H1 (cell line): ENCODE measurements at places on chromosomes 4 and X.

GRCh38 chr4:18285357-18285756, 263.8 kb upstream of the LCORL start:
- no peak for DNase-seq

DNA sequence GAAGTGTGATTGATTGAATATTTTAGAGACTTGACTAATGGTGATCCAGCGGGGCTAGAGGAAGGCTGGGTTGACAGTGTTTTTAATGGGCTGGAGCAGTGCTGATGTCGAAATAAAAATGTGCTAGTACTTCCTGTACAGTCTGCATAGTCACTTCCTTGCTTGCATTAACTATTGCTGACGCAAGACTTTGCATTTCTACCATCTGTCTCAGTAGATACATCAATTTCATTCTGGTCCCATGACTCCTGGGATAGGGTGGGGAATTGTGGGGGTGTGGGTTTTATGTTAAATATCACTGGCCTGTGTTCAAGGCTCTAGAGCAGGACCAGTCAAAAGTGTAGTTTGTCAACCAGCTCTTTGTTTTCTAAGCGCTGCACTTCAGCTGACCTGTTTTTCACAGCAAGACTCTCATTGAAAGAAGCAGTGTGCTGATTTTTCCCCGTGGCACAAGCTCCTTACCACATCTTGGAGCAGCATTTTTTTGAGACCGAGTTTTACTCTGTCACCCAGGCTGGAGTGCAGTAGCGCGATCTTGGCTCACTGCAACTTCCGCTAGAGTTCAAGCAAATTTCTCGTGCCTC, 35.2 kb upstream of the PHEX start:
- no peak for DNase-seq

DNA sequence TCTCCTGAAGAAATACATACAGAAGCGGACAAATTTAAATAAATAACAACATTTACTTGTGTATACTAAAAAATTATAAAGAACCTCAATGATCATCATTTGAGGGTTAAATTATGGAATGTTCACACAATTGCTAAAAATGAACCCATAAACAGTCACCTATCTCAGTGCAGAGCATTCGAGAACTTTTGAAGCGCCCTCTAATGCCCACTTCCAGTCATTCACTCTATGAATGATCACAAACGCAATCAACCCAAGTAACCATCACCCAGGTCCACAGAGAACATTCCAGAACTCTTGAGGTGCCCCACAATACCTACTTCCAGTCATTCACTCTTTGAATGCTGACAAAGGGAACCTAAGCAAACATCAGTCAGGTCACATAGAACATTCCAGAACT, 103.5 kb upstream of the PLAC1 start:
- no peak for DNase-seq

- no peak for DNase-seq
Measured at GRCh38 chr4:144174401-144175067, 34.0 kb upstream of the GYPA start.

- no peak for DNase-seq
Measured at GRCh38 chr4:4254199-4254598, 6.2 kb upstream of the TMEM128 start.

DNA sequence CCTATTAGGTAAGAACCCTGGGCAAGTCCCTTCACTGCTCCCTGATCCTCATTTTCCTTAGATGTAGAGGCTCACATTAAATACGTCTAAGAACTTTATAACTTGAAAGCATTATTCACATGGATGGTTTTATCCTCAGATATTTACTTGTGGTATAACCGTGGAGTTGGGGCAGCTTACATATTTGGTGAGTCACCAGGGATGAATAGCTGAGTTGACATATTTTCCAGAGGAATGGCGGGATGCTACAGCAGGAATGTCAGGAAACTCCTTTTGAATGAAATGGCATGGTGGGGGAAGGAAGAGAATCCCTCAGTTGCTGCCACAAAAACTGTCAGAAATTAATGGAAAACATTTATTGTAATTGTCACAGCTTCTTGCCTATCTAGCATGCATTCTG, 165.3 kb upstream of the RPS6KA3 start:
- no peak for DNase-seq

- DNase-seq = no peak
Measured at GRCh38 chrX:39891781-39892180, 206.0 kb downstream of the BCOR start.

DNA sequence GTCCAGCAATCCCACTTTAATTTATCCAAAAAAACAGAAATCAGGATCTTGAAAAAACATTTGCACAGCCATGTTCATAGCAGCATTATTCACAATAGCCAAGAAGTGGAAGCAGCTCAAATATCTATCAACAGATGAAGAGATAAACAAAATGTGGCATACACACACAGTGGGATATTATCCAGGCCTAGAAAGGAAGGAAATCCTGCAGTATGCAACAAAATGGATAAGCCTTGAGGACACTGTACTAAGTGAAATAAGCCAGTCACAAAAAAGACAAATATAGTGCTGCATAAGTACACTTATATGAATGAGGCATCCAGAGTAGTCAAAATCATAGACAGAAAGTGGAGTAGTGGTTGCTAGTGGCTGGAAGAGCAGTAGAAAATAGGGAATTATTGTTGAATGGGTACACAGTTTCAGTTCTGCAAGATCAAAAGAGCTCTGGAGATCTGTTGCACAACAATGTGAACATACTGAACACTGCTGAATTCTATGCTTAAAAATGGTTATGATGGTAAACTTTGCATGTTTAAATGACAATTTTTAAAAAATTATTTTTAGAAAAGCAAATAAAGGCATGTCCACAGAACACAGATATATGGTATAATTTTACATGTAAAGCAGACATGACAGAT, 25.6 kb downstream of the CHM start:
- no peak for DNase-seq

DNA sequence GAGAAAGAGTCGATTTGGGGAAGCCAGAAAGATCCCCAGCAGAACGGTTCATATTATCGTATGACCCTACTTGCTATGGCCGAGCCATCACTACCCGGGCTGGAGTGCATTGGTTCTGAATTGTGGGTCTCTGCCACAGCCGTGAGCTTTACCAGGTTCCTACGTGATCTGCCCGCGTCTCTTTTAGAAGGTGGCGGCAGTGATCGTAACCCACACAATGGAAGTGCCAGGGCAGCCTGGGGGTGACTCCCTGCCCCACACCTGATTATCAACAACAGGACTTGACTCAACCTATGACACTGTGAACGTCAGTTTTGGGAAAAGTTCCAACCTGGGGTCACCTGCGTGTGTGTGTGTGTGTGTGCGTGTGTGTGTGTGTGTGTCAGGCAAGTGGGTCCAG, 90.8 kb downstream of the SHOX start:
- no peak for DNase-seq

GRCh38 chrX:45187731-45188130, 12.9 kb downstream of the DIPK2B start:
- DNase-seq = no peak

DNA sequence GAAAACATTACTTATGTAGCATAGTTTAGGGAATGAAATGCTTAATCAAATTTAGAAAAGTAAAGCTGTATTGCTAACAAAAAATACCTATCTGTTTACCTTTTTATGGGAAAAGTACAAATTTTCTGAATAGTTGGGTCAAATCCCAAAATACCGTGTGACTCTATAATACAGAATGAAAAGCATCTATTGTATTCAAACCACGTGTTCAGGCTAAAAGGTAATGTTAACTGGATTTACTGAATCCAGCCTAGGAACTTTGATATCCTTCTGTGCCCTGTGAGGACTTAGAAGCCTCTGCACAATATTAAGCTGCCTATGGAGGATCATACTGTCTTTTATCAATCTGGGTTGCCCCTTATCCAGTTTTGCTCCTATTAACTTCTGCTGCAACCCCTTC, 36.3 kb upstream of the AGA start:
- no peak for DNase-seq

DNA sequence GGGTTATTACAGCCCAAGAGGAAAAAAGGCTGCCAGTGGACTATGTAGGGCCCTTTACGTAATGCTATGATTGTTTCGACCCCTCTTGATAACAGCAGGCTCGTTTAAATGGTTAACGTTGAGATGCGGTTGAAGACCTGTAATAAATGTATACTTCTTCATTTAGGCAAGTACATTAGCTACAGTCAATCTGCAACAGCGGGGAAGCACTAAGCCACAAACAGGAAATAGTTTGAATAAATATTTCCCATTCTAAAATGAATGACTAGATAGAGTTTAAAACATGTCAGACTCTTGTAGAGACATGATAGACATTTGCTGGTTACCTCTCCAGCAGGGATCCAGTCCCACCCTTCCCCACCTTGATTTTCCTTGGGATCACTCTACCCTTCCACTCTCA, 38.1 kb upstream of the STIM2 start:
- DNase-seq = no peak

GRCh38 chr4:55925241-55925640, 23.5 kb upstream of the CEP135 start:
- DNase-seq = no peak

- no peak for DNase-seq
Measured at GRCh38 chr4:142480244-142480643, 365.9 kb downstream of the INPP4B start.

DNA sequence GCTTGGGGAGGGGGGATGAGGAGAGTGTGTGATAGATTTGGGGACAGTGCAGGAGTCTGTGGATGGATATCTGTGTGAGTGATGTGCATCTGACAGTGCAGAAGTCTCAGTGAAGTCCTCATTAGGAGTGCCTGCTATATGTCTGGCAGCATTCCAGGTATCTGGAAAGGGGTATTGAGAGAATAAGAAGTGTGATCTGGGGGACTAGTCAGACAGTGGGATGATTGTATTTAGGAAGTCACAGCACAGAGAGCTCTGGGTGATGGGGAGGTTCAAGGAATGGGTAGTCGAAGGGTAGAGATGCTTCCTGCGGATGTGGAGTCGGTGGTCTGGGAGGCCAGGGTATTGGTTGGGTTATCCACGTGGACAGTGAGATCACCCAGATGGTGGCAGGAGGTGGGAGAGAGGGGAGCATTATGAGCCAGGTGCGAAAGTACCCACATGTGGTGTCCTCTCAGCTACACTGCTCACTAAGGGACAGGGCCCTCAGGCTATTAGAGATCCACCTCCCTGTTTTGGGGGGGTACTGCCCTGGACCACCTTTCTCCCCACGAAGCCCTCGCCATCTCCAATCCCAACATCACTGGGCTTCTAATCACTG, 9.8 kb downstream of the MAGED2 start:
- no peak for DNase-seq
